Heart right ventricle (tissue), 16 donors: ENCODE measurements at places on chromosomes 11 and 22.

DNA sequence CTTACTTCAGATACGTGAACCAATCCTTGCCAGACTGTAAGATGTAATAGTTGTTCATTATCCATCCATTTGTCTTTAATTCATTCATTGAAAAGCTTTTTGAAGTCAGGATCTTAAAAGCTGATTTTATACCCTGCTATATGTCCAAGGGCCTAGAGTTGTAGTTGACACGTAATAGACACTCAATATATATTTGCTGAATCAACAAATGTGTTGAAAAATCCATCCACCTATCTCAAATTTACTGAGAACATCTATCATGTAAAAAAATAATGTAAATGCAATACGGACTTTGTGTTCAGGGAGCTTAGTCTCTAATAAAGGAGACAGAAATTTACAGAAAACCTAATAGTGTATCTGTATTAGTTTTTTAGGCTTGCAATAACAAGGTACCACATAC, 521.0 kb downstream of the METTL15 start:
- H3K4me1 ChIP-seq: no peaks in the 10 kb centered on the region
- no peak for DNase-seq
- H3K4me3 ChIP-seq: no peak overlapping the region
- H3K27me3 ChIP-seq: no peaks in the 10 kb centered on the region
- no peak overlapping the region for H3K27ac ChIP-seq

- H3K36me3 ChIP-seq: no peaks in the 10 kb centered on the region
- no peaks in the 10 kb centered on the region for H3K4me1 ChIP-seq
- DNase-seq: no peak
- no peaks in the 10 kb centered on the region for H3K27me3 ChIP-seq
- no peak overlapping the region for H3K4me3 ChIP-seq
These were observed 74.4 kb upstream of the PRR5 start for GRCh38 chr22:44627521-44628139.

DNA sequence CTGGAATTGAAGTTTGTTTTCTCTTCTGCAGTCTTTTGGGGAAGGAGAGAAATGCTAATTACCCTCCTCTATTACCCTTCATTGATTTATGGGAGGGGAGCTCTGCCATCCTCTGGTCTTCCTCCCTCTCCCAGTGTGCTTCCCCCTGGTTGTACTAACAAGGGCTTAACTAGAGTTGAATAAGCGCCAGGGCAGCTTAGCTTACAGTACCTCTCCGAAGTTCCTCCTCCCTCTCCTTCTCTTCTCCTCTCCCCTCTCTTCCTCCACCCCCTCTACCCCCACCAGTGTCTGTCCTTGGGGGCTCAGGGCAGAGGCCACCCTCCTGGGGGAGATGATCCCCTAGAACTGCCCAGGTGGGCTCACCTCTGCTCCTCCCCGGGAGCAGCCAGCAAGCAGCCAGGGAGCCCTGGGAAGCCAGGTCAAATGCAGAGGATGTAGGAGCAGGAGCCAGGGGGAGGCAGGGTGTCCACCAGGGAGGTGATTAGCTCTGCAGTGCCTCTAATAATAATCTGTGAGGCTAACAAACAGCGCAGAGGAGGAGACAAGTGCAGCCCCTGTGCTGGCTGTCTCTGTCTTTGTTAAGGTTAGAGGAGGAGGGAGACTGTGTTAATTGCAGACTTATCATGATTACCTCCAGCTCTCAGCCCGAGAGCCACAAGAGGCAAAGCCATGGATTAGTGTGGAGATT, 191.6 kb upstream of the CADM1 start:
- no peak overlapping the region for H3K4me3 ChIP-seq
- H3K36me3 ChIP-seq: no peaks in the 10 kb centered on the region

DNA sequence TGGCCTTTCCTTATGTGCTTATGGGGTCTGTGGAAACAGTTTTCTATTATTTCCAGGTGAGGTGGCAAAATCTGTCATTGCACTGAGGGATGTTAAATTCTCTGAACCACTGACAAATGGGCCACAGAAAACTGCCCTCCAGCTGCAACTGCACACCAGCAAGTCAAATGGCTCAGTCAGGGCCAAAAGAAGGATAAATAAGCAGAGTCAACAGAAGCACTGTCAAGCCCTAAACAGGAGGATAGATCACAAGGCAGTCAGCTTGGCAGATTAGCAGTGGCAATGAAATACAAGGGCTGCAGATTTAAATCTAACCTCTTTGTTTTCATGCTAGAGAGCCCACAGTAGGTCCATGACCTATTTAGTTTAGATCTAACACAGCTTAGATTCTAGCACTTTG, 435.6 kb downstream of the ETS1 start:
- no peaks in the 10 kb centered on the region for H3K27me3 ChIP-seq
- no peak for DNase-seq
- peaks cover 11% of the 10 kb centered on the region for H3K4me1 ChIP-seq
- H3K4me3 ChIP-seq: no peak overlapping the region

- H3K4me3 ChIP-seq: no peak overlapping the region
- no peak overlapping the region for H3K27ac ChIP-seq
- H3K36me3 ChIP-seq: no peaks in the 10 kb centered on the region
- no peaks in the 10 kb centered on the region for H3K4me1 ChIP-seq
- DNase-seq: peak; percentile 6
These were observed 11.0 kb downstream of the TRPM5 start for GRCh38 chr11:2433106-2433925.

DNA sequence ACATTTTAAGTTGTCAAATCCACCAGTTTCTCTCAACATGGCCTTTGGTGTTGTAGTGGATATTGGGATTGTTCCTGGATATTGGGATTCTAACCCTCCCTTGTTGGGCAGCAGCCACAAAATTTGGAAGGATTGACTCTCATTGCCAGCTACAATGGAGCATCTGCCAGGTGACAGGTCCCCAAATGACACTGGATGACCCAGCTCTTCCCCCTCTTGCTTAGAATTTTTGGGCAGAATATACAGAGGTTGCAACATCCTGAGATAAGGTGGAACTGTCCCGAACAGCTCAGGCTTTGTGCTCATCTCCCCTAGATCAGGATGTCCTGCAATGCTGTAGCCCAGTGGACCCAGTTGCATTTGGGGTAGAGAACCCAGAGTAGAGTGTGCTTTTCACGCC, 5.3 kb upstream of the TBC1D22A start:
- H3K4me1 ChIP-seq: peaks cover 48% of the 10 kb centered on the region
- no peaks in the 10 kb centered on the region for H3K27me3 ChIP-seq
- H3K36me3 ChIP-seq: no peaks in the 10 kb centered on the region
- no peak for DNase-seq
- no peak overlapping the region for H3K4me3 ChIP-seq

- peaks cover 13% of the 10 kb centered on the region for H3K4me1 ChIP-seq
- no peak overlapping the region for H3K27ac ChIP-seq
- H3K27me3 ChIP-seq: no peaks in the 10 kb centered on the region
- no peak for DNase-seq
- H3K36me3 ChIP-seq: peaks cover 5% of the 10 kb centered on the region
These were observed 138.6 kb downstream of the WNT7B start for GRCh38 chr22:45838305-45838887.

DNA sequence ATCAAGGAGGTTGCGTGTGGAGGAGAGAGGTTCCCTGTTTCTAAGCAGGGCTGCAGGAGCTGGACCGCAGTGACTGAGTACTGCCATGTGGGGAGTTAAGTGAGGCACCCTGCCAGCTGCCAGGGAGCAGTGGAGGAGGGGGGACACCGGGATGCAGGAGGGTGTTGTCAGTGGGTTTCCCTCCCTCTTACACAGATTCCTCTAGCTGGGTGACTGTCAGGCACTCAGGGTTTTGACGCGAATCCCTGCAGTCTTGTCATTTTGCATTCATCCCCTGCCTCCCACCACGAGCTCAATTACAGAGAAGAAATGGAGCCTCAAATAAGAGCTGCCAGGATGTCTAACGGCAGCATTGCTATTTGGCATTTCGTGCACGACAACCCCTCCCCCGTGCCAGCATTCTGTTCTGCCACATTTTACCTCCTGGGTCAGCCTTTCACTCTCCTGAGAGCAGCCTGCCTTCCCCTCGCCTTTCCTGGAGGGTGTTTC, 119.8 kb upstream of the SORL1-AS1 start:
- peaks cover 5% of the 10 kb centered on the region for H3K27me3 ChIP-seq
- no peak overlapping the region for H3K4me3 ChIP-seq
- DNase-seq: no peak
- H3K4me1 ChIP-seq: peaks cover 8% of the 10 kb centered on the region
- H3K27ac ChIP-seq: no peak overlapping the region

DNA sequence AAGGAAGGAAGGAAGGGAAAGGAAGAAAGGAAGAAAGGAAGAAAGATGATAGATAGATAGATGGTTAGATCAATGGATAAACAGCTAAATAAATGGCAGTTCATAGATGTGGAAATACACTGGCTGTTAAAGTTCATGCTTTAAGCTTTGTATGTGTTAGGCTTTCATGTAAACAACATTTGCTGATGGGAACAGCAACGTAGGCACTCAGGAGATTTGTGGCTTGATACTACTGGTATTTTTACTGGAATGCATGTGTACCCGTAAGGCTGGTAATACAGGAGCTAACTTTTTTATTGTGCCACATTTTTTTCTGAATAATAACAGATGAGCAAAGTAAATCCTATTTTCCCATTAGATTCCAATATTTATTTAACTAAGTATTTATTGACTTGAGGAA, 85.6 kb downstream of the NCAM1 start:
- no peaks in the 10 kb centered on the region for H3K36me3 ChIP-seq
- no peak for DNase-seq
- H3K4me3 ChIP-seq: no peak overlapping the region
- no peak overlapping the region for H3K27ac ChIP-seq

DNA sequence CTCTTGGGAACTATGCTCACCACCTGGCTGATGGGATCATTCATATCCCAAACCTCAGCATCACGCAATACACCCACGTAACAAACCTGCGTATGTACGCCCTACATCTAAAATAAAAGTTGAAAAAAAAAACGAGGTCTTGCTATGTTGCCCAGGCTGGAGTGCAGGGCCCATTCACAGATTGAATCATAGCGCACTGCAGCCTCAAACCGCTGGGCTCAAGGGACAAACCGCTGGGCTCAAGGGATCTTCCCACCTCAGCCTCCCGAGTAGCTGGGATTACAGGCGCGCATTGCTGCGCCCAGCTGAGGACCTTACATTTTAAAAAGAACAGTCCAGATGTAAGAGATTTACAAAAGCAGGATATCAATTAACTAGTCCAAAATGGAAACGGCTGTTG, 41.9 kb upstream of the EMID1 start:
- H3K4me3 ChIP-seq: no peak overlapping the region
- no peaks in the 10 kb centered on the region for H3K27me3 ChIP-seq
- DNase-seq: no peak
- no peak overlapping the region for H3K27ac ChIP-seq

DNA sequence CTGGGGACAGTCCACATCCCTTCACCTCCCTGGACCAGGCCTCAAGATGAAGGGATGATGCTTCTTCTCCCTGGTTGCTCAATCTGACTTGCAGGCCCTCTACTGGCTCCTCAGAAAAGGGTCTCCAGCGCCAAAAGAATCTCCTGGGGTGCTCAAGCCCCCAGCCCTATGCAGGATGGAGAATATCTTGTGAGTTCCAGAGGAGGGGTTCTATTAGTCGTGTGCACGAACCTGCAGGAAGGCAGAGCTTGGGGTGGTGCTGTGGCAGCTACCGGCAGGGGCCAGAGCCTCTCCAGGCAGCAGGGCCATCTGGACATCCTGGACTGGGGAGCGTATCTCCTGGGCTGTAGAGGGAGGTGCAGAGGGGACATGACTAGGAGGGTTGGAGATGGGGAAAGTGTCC, 1339.5 kb downstream of the BRD1 start:
- H3K27ac ChIP-seq: no peak overlapping the region
- peaks cover 75% of the 10 kb centered on the region for H3K27me3 ChIP-seq
- peaks cover 7% of the 10 kb centered on the region for H3K4me1 ChIP-seq
- DNase-seq: no peak

DNA sequence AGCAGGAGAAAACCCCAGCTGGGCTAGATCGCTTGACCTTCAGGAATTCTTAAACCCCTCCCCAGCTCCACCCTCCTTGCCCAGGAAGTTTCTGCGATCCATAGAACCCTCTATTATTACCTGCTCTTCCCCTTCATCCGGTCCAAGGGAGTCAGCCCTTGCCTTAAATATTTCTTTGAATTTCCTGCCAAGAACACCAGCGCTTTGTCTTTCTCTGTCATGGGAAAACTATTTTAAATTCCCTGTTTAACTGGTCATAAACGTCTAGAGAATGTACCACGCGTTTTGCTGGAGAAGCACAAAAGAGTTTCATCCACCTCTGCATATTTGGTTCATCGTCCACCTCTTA, 496 bp upstream of the TRAF6 start:
- H3K27me3 ChIP-seq: no peaks in the 10 kb centered on the region
- peak overlapping the region; percentile 89 for H3K27ac ChIP-seq
- H3K36me3 ChIP-seq: peaks cover 2% of the 10 kb centered on the region
- DNase-seq: no peak

- H3K36me3 ChIP-seq: no peaks in the 10 kb centered on the region
- H3K4me3 ChIP-seq: no peak overlapping the region
- no peaks in the 10 kb centered on the region for H3K27me3 ChIP-seq
- H3K4me1 ChIP-seq: no peaks in the 10 kb centered on the region
- no peak for DNase-seq
These were observed 227.5 kb downstream of the MIAT start for GRCh38 chr22:26884921-26885320.

DNA sequence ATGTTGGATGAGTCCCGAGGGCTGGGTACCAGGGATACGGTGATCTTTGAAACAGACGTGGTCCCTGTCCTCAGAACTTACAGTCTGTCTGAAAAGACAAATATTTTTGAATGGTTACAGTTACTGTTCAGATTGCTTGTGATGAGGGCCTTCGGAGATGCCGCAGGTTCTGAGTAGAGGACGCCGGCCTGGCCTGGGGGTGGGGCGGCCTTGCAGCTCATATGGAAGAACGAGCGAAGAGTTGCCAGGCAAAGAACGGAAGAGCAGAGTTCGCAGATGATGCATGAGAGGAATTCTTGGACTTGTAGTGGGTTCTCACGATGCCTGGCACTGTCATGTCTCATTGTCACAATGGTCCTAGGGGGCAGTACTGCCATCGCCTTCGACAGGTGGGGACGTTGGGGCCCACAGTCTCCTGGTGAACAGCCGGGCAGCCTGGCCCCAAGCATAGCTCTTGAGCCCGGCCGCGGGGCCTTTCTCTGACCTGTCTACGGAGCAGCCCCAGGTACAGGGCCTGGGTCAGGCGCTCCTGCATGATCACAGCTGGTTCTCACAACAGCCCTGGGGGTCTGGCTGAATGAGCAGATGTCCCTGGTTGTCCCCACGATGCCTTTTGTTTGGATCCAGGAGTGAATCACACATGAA, 60.9 kb upstream of the PARVG start:
- peaks cover 11% of the 10 kb centered on the region for H3K4me1 ChIP-seq
- H3K27me3 ChIP-seq: no peaks in the 10 kb centered on the region
- no peak overlapping the region for H3K4me3 ChIP-seq
- H3K36me3 ChIP-seq: peaks cover 36% of the 10 kb centered on the region

GRCh38 chr11:33448461-33449130, 191.4 kb downstream of the HIPK3 start:
- H3K36me3 ChIP-seq: no peaks in the 10 kb centered on the region
- no peak for DNase-seq
- H3K4me3 ChIP-seq: no peak overlapping the region
- no peak overlapping the region for H3K27ac ChIP-seq

GRCh38 chr11:33172996-33173395, 11.7 kb upstream of the CSTF3 start:
- no peak overlapping the region for H3K27ac ChIP-seq
- no peaks in the 10 kb centered on the region for H3K36me3 ChIP-seq
- no peak for DNase-seq
